ENCODE measurements at places on chromosomes 5 and 9. TPM values are rescaled to one million over a fixed set of nuclear protein-coding genes. Genes with fewer than 3 reads are reported as not detected.

CTXN3 gene
- total RNA-seq: not detected

CHSY3 gene
- 25.1 TPM for total RNA-seq

SHISAL2B gene
- not detected for total RNA-seq

DOCK8 gene
- 0.19 TPM for total RNA-seq

LMNB1 gene
- total RNA-seq: 14.9 TPM

ACTBL2 gene
- 0.19 TPM for total RNA-seq

PRDM9 gene
- total RNA-seq: not detected

OMD gene
- total RNA-seq: not detected

HRCT1 gene
- 0.58 TPM for total RNA-seq

HRH2 gene
- not detected for total RNA-seq

PCDHGC4 gene
- total RNA-seq: 0.77 TPM

NPR3 gene
- total RNA-seq: 102 TPM

CDH18 gene
- total RNA-seq: under 0.01 TPM

ADAMTSL2 gene
- total RNA-seq: 1.2 TPM

KIF4B gene
- not detected for total RNA-seq

STPG3 gene
- total RNA-seq: not detected

All from regular cardiac myocyte (primary cell).